Spinal cord (tissue), 10 donors: ENCODE measurements at places on chromosomes 3 and 15. TPM values are rescaled to one million over a fixed set of nuclear protein-coding genes. Genes with fewer than 3 reads are reported as not detected.

DNA sequence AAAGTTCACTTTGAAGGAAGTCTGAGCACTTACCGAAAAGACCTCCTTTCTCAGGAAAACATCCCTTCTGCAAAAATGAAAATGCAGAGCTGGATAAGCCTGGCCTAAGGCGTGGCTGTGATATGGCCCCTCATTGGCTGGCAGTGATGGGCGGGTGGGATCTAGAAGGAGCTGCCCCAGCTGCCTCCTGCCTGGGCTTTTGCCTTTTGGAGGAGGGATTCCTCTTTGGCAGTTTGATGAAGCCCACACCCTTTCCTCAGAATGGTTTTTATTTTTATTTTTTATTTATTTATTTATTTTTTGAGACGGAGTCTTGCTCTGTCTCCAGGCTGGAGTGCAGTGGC, 4.0 kb upstream of the DZIP1L start:
- H3K4me1 ChIP-seq, result peaks cover 8% of the 10 kb centered on the region
- no peak overlapping the region for H3K4me3 ChIP-seq
- H3K36me3 ChIP-seq, result no peaks in the 10 kb centered on the region
- no peaks in the 10 kb centered on the region for H3K27me3 ChIP-seq
- no peak overlapping the region for H3K27ac ChIP-seq
- no peak for DNase-seq

- H3K4me1 ChIP-seq, result peaks cover 20% of the 10 kb centered on the region
- peak overlapping the region; percentile 35 for H3K27ac ChIP-seq
- H3K4me3 ChIP-seq, result peak overlapping the region; percentile 60
- DNase-seq, result peak; percentile 32
- peaks cover 3% of the 10 kb centered on the region for H3K27me3 ChIP-seq
Measured at GRCh38 chr3:161372321-161373260, 1.3 kb upstream of the SPTSSB start.

DNA sequence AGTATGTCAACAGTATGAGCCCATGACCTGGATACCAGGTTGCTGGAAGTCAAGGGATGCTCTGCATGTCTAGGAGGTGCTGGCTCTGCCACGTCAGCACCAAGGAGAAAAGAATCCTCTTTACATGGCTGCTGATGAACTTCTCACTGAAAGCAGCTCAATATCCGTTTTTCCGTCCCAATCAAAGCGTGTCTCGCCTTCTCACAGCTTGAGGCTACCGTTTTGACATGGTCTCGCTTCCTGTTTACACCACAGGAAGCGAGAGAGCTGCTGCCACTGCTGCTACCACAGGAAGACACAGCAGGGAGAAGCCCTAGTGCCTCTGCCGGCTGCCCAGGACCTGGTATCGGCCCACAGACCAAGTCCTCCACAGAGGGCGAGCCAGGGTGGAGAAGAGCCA, 27.3 kb downstream of the STARD5 start:
- peaks cover 6% of the 10 kb centered on the region for H3K4me1 ChIP-seq
- no peaks in the 10 kb centered on the region for H3K36me3 ChIP-seq
- no peak overlapping the region for H3K27ac ChIP-seq
- H3K4me3 ChIP-seq, result no peak overlapping the region
- DNase-seq, result no peak

GRCh38 chr3:179961703-179962078, 75.0 kb downstream of the PEX5L start:
- H3K4me3 ChIP-seq, result no peak overlapping the region
- no peaks in the 10 kb centered on the region for H3K36me3 ChIP-seq
- no peaks in the 10 kb centered on the region for H3K27me3 ChIP-seq
- no peak overlapping the region for H3K27ac ChIP-seq
- H3K4me1 ChIP-seq, result no peaks in the 10 kb centered on the region

DNA sequence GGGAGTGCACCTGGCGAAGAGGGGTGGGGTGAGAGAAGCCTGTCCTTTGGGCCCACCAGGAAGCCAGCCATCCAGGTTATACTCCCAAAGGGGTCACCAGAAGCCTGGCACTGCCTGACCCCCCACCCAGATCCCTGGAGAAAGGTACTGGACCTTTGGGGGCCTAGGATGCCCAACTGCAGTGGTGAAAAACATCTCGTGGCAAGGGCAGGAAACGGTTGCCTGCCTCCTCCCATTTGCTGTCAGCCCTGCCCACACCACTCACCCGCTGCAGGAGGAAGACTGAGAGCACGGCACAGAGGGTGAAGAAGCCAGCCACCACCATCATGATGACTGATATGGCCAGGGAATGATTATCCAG, 2.2 kb upstream of the ULK3 start:
- H3K27ac ChIP-seq, result no peak overlapping the region
- H3K36me3 ChIP-seq, result peaks cover 70% of the 10 kb centered on the region
- H3K4me1 ChIP-seq, result peaks cover 41% of the 10 kb centered on the region
- H3K27me3 ChIP-seq, result no peaks in the 10 kb centered on the region

- H3K4me1 ChIP-seq, result no peaks in the 10 kb centered on the region
- no peaks in the 10 kb centered on the region for H3K36me3 ChIP-seq
- no peaks in the 10 kb centered on the region for H3K27me3 ChIP-seq
Measured at GRCh38 chr3:32901005-32901932, 50.2 kb upstream of the CCR4 start.

DNA sequence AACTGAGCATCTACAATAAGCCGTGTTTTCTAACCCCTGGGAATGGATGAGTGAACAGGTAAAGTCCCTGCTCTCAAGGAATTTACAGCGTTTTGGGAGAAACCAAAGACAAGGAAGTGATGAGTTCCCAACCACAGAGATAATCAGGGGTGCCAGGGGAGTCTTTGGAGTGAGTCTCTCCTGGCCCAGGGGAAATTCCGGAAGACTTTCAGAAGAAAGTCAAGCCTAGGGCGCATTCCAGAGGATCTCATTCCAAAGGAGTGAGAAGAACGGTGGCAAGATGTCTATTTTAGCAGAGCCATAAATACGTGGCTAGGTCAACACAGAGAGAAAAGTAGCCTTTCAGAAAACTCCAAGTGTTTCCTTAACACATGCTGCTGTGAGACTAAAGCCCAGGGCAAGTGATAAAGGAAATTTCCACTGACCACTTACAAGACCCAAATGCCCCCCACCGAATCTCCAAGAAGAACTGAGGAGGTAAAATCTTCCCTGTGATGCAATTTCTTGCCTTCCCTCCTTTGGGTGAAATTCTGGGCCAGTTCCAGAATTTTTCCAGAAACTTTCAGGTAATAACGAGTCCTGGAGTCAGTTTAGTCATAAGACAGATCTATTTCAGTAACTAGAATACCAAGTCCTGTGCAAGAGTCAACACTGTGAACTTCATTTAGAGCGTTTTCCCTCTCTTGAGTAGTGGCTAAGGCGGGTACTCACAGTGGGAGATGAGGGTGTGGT, 437.4 kb downstream of the NR2F2 start:
- no peak overlapping the region for H3K27ac ChIP-seq
- H3K4me1 ChIP-seq, result no peaks in the 10 kb centered on the region
- no peaks in the 10 kb centered on the region for H3K36me3 ChIP-seq
- no peak for DNase-seq

GRCh38 chr3:66597308-66597863, 96.6 kb upstream of the LRIG1 start:
- no peaks in the 10 kb centered on the region for H3K36me3 ChIP-seq
- DNase-seq, result no peak
- H3K4me3 ChIP-seq, result no peak overlapping the region
- H3K27me3 ChIP-seq, result no peaks in the 10 kb centered on the region
- peaks cover 14% of the 10 kb centered on the region for H3K4me1 ChIP-seq

- H3K36me3 ChIP-seq, result peaks cover 16% of the 10 kb centered on the region
- H3K4me1 ChIP-seq, result peaks cover 36% of the 10 kb centered on the region
- no peak for DNase-seq
- H3K27me3 ChIP-seq, result no peaks in the 10 kb centered on the region
- H3K4me3 ChIP-seq, result peak overlapping the region; percentile 65
- peak overlapping the region; percentile 61 for H3K27ac ChIP-seq
Measured at GRCh38 chr15:88913850-88914169, 631 bp upstream of the MFGE8 start.

- no peaks in the 10 kb centered on the region for H3K27me3 ChIP-seq
- DNase-seq, result no peak
- no peak overlapping the region for H3K27ac ChIP-seq
- peaks cover 6% of the 10 kb centered on the region for H3K4me1 ChIP-seq
- H3K4me3 ChIP-seq, result no peak overlapping the region
Measured at GRCh38 chr15:70281811-70282307, 184.1 kb upstream of the TLE3 start.

- H3K27ac ChIP-seq, result no peak overlapping the region
- no peaks in the 10 kb centered on the region for H3K27me3 ChIP-seq
- H3K4me3 ChIP-seq, result no peak overlapping the region
- DNase-seq, result no peak
- no peaks in the 10 kb centered on the region for H3K4me1 ChIP-seq
- no peaks in the 10 kb centered on the region for H3K36me3 ChIP-seq
Measured at GRCh38 chr15:80823995-80824394, 44.8 kb downstream of the CEMIP start.

DNA sequence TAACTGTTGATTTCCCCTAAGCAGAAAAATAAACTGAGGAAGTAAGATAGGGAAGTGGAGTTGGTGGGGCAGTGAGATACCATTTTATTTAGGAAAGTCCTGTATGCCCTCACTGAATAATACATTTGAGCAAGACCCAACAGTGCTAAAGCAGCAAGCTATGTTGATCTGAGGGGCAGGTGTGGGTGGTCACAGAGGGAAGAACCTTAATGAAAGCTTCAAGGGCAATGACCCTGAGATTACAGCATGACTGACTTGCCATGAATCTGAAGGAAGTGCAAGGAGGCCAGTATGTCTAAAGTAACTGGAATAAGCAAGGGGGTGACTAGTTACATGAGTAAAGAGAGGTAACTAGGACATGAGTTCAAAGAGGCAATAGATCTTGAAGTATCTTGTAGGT, 159.5 kb downstream of the CD47 start:
- H3K4me1 ChIP-seq, result peaks cover 9% of the 10 kb centered on the region
- no peak for DNase-seq
- H3K4me3 ChIP-seq, result no peak overlapping the region
- no peaks in the 10 kb centered on the region for H3K36me3 ChIP-seq

GRCh38 chr3:53225651-53226050, 30.2 kb downstream of the TKT start:
- H3K27me3 ChIP-seq, result no peaks in the 10 kb centered on the region
- H3K36me3 ChIP-seq, result peaks cover 86% of the 10 kb centered on the region
- H3K4me3 ChIP-seq, result no peak overlapping the region
- H3K27ac ChIP-seq, result no peak overlapping the region
- H3K4me1 ChIP-seq, result peaks cover 6% of the 10 kb centered on the region

GRCh38 chr3:13839253-13839652, 40.6 kb downstream of the WNT7A start:
- peaks cover 21% of the 10 kb centered on the region for H3K4me1 ChIP-seq
- no peak overlapping the region for H3K4me3 ChIP-seq
- peaks cover 39% of the 10 kb centered on the region for H3K36me3 ChIP-seq
- DNase-seq, result no peak

DNA sequence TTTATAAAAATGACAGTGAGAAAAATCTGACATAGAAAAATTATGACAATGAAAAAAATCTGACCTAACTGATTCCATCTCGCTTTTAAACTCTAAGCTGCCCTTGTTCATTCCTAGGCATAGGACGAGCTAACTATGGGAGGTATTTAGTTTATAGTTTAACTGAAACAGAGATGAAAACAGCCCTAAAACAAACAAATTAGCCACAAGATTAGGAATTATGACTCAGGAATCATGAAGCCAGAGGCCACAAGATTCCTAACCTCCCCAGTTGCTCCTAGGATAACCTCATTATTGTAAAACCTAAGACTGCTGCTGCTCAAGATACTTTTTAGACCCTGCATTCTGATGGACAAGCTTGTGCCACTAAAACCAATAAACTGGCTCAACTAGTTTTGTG, 122.7 kb upstream of the MNS1 start:
- H3K4me3 ChIP-seq, result no peak overlapping the region
- no peak for DNase-seq
- H3K27me3 ChIP-seq, result no peaks in the 10 kb centered on the region

GRCh38 chr15:32028921-32029320, 1.4 kb upstream of the CHRNA7 start:
- DNase-seq, result peak; percentile 33
- peaks cover 12% of the 10 kb centered on the region for H3K27me3 ChIP-seq
- H3K4me3 ChIP-seq, result peak overlapping the region; percentile 72

- peaks cover 4% of the 10 kb centered on the region for H3K4me1 ChIP-seq
- no peaks in the 10 kb centered on the region for H3K36me3 ChIP-seq
- peak within 1 kb of the TSS; percentile 80 for H3K4me3 ChIP-seq
- DNase-seq, result peak; percentile 100
Measured at GRCh38 chr3:93979850-93980676, at the start of gene ARL13B. Gene ARL13B (plus strand): TSS chr3:93980155. CDS start chr3:93980424, 269 bp downstream.

DNA sequence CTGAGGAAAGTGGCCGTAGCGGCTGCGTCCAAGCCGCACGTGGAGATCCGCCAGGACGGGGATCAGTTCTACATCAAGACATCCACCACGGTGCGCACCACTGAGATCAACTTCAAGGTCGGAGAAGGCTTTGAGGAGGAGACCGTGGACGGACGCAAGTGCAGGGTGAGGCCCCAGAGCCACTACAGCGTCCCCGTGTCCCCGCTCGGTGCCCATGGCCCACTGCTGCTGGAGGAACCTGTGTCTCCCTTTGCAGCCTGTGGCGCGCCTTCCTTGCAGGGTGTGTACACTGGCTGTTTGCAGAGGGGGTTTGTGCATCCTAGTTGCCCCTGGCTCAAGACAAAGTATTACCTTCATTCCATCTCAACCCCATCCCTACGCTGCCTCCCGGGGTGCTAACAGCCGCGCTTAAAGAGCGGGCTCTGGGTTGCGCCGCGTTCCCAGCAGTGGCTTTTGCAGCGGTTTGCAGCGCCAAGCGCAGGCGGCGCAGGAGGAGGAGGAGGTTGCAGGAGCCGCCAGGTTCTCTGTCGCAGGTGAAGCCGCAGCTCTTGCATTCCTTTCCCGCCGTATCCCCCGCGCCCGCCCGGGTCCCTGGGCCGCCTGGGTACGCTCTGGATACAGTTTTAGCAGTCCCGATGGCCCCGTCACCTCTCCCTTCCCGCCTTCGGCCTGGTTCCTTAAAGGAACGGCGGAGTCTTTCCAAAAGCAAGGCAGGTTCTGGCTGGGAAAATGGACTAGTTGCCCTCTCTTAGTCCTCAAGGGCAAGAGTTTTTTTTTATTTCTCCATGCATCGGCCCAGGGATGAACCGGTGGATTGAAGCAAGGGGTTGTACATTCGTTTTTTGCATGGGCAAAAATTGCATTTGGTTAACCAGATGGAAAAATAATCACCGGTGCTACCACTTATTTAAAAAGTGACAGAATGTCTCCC, 1.2 kb downstream of the CRABP1 start:
- H3K27me3 ChIP-seq, result peaks cover 55% of the 10 kb centered on the region
- H3K27ac ChIP-seq, result no peak overlapping the region
- H3K4me3 ChIP-seq, result peak overlapping the region; percentile 69
- peaks cover 26% of the 10 kb centered on the region for H3K4me1 ChIP-seq
- no peaks in the 10 kb centered on the region for H3K36me3 ChIP-seq
- DNase-seq, result no peak

GRCh38 chr15:25248583-25249235, 190.1 kb downstream of the UBE3A start:
- DNase-seq, result no peak
- peaks cover 58% of the 10 kb centered on the region for H3K36me3 ChIP-seq
- H3K4me1 ChIP-seq, result no peaks in the 10 kb centered on the region
- no peaks in the 10 kb centered on the region for H3K27me3 ChIP-seq
- H3K27ac ChIP-seq, result no peak overlapping the region

Gene CCDC54
- 0.30 TPM for total RNA-seq

Gene RASGRP1
- total RNA-seq, result 4.0 TPM

Gene CPA3
- 2.6 TPM for total RNA-seq

Gene IQCH
- total RNA-seq, result 9.0 TPM

Gene FBXO22
- 25.5 TPM for total RNA-seq

Gene TMCO5A
- not detected for total RNA-seq

Gene SAMD7
- not detected for total RNA-seq

Gene GPR27
- 4.2 TPM for total RNA-seq

Gene GOLGA6B
- total RNA-seq, result 0.11 TPM

Gene MYZAP
- total RNA-seq, result 2.4 TPM

Gene PIGZ
- 4.6 TPM for total RNA-seq

Gene NBEAL2
- 16.5 TPM for total RNA-seq

Gene PLSCR5
- total RNA-seq, result 2.9 TPM

Gene ARNT2
- 130 TPM for total RNA-seq

Gene CERS3
- 1.1 TPM for total RNA-seq

Gene GOLGA8O
- 2.6 TPM for total RNA-seq

Gene EAF2
- 18.5 TPM for total RNA-seq

Gene NEO1
- total RNA-seq, result 97.5 TPM
